ENCODE measurements at places on chromosomes 1 and 21. TPM values are rescaled to one million over a fixed set of nuclear protein-coding genes. Genes with fewer than 3 reads are reported as not detected.

DNA sequence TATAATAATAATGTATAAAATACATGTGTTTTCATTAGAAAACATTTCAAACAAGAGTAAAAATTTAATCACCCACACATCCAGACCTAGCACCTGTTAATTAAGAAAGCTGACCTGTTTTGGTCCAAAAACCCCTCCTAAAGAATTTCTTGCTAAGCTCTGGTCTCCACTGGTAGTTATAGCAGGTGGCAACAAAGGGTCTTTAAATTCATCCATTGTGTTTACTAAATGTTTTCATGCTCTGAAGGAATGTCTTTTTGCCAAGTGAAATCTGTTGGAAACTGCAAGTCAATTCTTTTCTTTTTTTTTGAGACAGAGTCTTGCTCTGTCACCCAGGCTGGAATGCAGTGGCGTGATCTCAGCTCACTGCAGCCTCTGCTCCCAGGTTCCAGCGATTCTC is 141.1 kb downstream of the ESRRG start:
- DNase-seq, result no peak

Gene S1PR1
- polyA plus RNA-seq, result 12.2 TPM

GRCh38 chr1:169070547-169070946 is 35.9 kb upstream of the ATP1B1 start:
- no peak for DNase-seq

GRCh38 chr1:22284906-22285548 is 142.1 kb upstream of the WNT4 start:
- DNase-seq, result no peak

DNA sequence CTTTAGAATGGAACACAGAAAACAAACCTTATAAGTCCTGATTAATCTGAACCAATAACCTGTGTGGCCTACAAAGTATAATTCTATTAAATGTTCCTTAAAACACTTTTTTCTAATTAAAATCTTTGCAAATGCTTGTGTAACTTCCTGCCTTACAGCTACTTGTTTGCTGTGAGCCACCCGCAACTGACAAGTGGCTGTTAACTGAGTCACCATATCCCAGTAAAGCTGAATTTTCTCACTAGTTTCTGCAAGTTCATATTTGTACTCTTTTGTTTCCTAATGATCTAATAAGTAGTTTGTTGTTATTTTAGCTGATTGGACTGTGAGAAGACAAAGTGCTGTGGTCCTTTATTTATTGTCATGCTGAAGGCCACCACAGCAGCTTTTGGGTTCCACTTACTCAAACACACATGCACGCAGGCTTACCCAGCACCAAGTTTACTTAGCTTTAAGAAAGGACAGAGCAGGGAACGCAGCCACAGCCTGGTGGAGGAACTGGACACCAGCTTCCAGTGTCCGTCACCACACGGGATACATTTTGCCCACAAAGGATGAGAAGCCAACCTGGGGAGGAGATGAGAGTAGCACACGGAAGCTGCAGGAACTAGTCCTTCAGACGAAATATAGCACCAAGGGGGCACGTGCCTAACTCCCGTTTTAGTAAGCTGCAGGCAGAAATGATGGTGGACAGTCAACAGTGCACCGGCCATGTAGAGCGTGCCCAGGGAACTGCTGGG is 47.8 kb downstream of the LCA5L start:
- no peak for DNase-seq

GRCh38 chr1:221101807-221102605 is 222.8 kb downstream of the HLX start:
- peak; percentile 66 for DNase-seq

GRCh38 chr1:163248064-163248463 is 45.3 kb upstream of the RGS5 start:
- no peak for DNase-seq

Gene AMY1B
- polyA plus RNA-seq, result not detected

DNA sequence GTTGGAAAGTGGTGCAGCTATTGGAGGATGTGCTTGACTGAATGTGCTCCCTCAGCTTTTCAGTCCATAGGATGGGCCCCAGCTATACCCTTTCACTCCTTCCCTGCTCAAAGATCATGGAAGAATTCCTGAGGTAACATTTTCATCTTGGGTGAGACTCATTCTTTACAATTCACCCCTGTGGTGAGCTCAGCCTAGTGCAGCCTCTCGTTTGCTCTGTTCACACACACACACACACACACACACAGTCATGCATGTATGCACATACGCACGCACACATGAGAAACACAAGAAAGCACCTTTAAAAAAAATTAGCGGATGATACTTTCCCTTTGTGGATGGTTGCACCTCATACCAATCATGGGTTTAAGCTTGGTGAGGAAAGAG is 25.8 kb downstream of the CCN1 start:
- no peak for DNase-seq

Gene CDC42BPA
- 17.9 TPM for polyA plus RNA-seq

GRCh38 chr1:71400050-71400449 is 319.2 kb upstream of the ZRANB2 start:
- no peak for DNase-seq

- DNase-seq, result peak; percentile 26
These were observed 714.7 kb downstream of the NCAM2 start for GRCh38 chr21:21712748-21713520.

GRCh38 chr1:11354893-11355553 is 82.0 kb downstream of the UBIAD1 start:
- no peak for DNase-seq

DNA sequence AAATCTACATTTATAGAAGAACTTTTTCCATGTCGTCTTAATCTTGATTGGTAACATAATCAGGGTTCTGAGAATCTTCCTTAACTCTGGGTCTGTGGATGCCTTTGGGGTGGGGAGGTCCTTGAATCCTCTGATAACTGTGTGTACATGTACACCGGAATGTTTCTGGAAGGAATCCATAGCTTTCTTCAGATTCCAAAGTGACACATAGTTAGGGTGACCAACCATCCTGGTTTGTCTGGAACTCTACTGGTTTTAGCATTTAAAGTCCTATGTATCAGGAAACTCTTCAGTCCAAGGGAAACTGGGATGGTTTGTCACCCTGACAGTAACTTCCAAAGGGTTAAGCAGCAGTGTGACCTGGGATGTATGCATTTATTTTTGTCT is 16.8 kb downstream of the STRIP1 start:
- no peak for DNase-seq

DNA sequence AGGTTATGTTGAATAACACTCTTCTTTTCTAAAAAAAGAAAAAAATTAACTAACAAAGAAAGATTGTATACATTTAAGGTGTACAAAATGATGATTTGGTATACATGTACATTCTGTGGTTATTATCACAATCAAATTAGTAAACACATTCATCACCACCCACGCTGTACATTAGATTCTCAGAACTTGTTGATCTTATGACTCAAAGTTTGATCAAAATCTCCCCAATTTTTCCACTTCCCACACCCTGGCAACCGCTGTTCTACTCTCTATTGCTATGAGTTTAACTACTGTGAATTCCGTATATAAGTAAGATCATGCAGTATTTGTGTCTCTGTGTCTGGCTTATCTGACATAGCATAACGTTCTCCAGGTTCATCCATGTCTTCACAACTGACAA is 469.5 kb upstream of the CHRM3 start:
- DNase-seq, result no peak

Gene DDX59
- 14.9 TPM for polyA plus RNA-seq

DNA sequence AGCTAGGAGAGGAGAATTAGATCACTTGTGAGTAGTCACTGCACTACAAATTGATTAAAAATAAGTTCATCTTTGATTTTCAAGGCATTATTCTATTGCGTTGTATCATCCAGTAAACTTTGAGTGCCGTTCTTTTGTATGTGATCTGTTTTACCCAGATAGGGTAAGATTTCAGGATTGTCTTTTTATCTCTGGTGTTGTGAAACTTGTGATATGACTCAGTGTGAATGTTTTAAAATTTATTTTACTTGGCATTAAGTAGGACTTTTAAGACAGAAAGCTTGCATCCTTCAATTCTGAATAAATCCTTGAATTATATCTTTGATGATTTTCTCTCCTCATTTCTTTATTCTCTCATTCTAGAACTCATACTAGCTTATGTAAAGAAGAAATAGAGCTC is 93.3 kb upstream of the ADAMTS5 start:
- no peak for DNase-seq

Gene IQGAP3
- 16.9 TPM for polyA plus RNA-seq

Gene CCDC185
- not detected for polyA plus RNA-seq

All from BJ (cell line).